Stimulated activated CD8-positive, alpha-beta memory T cell treated with anti-CD3 and anti-CD28 coated beads, Interleukin-7, amount 100 ng/mL, for 48 hours (primary cell): ENCODE measurements at places on chromosomes 16 and 17.

DNA sequence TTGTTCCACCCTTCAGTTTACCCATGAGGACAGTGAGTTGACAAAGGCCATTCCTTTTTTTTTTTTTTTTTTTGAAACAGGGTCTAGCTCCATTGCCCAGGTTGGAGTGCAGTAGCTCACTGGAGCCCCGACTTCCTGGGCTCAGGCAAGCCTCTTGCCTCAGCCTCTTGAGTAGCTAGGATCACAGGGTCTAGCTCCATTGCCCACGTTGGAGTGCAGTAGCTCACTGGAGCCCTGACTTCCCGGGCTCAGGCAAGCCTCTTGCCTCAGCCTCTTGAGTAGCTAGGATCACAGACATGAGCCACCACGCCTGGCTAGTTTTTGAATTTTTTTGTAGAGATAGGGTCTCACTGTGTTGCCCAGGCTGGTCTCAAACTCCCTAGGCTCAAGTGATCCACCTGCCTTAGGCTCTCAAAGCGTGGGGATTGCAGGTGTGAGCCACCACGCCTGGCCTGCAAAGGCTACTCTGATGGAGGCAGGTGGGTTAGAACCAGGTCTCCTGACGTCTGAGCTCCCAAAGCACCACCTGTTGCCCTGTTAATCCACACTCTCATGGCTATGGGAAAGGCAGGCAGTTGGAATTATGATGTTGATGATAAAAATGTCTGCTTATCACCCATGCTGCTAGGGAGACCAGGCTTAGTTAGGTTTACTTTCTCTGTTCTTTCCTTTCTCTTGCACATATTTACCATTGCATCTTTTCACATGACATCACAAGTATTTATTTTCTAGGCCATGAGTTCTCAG, 65.2 kb downstream of the KSR1 start:
- no peak for DNase-seq

- no peak for DNase-seq
Observed at GRCh38 chr16:63289834-63290460, 1253.7 kb upstream of the CDH8 start.

GRCh38 chr17:76252040-76252954, 12.0 kb upstream of the RNF157 start:
- no peak for DNase-seq

- no peak for DNase-seq
Observed at GRCh38 chr17:56667925-56668458, 74.5 kb downstream of the NOG start.

GRCh38 chr17:40705584-40705983, 2.0 kb upstream of the KRT24 start:
- DNase-seq, result no peak

DNA sequence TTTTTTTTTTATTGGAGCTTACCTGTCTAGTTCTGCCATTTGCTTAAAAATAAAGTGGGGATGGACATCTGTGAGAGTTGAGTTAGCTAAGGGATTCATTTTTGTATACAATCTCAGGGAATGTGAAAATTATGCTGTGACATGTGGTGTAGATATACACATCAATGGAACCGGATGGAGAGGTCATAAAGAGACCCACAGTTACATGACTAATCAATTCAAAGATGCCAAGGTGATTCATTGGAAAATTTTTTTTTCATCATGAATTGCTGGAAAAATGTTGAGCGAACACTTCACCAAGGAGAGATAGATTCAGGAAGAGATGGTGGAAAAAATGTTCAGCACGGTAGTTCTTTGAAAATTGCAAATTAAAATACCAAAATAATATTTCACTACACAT, 605.4 kb upstream of the KIF2B start:
- DNase-seq, result no peak

- DNase-seq, result peak; percentile 25
Observed at GRCh38 chr16:82639666-82640336, 13.0 kb downstream of the CDH13 start.

- DNase-seq, result no peak
Observed at GRCh38 chr17:73419881-73420280, 108.1 kb upstream of the CDC42EP4 start.

DNA sequence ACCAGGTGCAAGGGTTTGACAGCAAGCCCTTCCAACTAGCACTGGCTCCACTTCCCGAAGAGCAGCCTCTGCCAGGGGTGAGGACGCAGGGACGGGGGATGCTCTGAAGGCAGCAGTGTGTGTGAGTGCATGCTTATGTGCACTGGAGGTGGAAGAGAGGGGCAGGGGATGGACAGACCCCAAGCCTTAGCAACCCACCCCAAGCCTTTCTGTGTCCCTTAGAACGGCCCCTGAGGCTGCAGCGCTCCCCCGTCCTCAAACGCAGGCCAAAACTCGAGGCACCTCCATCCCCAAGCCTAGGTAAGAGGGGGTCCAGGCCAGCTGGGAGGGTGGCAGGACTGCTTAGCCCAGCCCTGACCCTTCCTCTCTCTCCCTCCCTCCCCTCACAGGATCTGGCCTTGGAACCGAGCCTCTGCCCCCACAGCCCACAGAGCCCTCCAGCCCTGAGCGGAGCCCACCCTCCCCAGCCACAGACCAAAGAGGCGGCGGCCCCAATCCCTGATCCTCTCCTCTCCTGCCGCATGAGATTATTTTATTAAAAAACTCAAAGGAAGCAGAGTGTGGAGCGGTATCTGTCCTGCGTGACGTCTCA, 2.9 kb downstream of the ACD start:
- no peak for DNase-seq

- no peak for DNase-seq
Observed at GRCh38 chr17:81196505-81197408, 26.0 kb downstream of the CEP131 start.

DNA sequence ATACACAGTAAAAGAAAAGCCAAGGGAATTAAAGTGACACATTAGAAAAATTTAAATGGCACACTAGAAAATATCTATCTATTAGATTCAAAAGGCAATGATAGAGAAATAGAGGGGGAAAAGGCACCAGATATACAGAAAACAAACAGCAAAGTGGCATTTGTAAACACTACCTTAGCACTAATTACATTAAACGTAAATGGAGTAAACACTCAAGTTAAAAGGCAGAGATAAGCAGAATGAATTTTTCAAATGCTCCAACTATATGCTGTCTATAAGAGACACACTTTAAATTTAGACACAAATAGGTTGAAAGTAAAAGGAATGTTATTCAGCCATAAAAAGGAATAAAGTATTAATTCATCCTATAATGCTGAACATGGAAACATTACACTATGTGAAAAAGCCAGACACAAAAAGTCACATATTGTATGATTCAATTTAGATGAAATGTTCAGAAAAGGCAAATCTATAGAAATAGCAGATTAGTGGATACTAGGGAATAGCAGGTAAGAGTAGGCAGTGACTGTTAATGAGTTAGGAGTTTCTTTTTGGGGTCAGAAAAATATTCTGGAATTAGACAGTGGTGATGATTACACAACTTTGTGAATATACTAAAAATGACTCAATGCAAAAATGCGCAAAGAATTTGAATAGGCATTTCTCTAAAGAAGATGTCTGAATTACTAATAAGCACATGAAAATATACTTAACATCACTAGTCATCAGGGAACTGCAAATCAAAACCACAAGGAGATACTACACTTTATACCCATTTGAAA, 92.4 kb downstream of the BRIP1 start:
- no peak for DNase-seq

GRCh38 chr16:26665166-26665939, 401.4 kb upstream of the C16orf82 start:
- no peak for DNase-seq

DNA sequence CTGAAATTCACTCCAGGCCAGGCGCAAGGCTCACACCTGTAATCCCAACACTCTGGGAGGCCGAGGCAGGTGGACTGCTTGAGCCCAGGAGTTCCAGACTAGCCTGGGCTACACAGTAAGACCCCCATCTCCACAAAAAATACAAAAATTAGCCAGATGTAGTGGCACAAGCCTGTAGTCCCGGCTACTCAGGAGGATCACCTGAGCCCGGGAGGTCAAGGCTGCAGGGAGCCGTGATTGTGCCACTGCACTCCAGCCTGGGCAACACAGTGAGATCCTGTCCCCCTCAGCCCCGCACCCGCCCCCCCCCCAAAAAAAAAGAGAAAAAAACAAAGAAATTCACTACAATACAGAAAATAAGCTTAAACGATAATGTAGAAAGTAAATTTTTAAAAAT, 31.5 kb downstream of the MBTPS1 start:
- no peak for DNase-seq

GRCh38 chr17:14197586-14197985, 39.1 kb downstream of the CDRT15 start:
- no peak for DNase-seq

DNA sequence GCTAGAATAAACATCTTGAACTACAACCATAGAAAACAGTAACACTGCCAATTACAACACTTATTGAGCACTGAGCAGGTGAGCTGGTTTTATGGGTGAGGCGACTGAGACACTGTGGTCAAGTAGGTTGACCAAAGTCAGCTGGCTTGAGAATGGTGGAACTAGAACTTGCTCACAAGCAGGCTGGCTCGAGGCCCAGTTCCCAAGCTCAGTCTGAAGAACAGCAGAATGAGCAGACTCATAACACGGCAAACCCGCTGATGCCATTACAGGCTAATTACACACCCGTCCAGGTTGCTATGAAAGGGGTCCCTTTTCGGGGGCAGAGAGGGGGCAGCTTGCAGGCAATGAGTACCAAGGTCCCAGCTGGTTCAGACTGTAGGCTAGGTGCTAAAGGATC, 6.5 kb downstream of the ZZEF1 start:
- no peak for DNase-seq

GRCh38 chr17:14153374-14153773, 83.3 kb downstream of the CDRT15 start:
- no peak for DNase-seq

GRCh38 chr17:4327606-4328005, 38.9 kb downstream of the UBE2G1 start:
- no peak for DNase-seq

GRCh38 chr17:12180644-12181261, 160.1 kb downstream of the MAP2K4 start:
- no peak for DNase-seq

- DNase-seq, result no peak
Observed at GRCh38 chr17:8948462-8948861, 17.0 kb downstream of the PIK3R5 start.

GRCh38 chr17:35918665-35919064, 11.9 kb downstream of the RDM1 start:
- DNase-seq, result no peak

DNA sequence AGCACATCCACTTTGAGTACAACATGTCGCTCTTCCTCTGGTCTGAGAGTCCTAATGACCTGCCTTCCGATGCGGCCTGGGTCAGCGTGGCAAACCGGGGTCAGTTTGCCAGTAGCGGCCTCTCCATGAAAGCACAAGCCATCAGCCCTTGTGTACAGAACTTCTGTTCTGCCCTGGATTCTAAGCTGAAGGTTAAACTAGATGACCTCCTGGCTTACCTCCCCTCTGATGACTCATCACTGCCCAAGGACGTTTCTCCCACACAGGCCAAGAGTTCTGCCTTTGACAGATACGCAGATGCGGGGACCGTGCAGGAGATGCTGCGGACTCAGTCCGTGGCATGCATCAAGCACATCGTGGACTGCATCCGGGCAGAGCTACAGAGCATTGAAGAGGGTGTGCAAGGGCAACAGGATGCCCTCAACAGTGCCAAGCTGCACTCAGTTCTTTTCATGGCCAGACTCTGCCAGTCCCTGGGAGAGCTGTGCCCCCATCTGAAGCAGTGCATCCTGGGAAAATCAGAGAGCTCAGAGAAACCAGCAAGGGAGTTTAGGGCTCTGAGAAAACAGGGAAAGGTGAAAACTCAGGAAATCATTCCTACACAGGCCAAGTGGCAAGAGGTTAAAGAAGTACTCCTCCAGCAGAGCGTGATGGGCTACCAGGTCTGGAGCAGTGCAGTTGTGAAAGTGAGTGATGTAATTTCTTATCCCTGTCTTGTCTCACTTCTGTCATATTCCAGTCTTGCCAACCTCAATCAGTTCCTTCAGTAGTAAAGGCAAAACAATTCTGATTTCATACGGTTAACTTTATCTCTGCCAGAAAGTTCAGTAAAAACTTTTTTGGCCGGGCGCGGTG, 8.6 kb downstream of the COG1 start:
- no peak for DNase-seq

GRCh38 chr16:53925107-53925410, 221.1 kb downstream of the FTO start:
- no peak for DNase-seq

DNA sequence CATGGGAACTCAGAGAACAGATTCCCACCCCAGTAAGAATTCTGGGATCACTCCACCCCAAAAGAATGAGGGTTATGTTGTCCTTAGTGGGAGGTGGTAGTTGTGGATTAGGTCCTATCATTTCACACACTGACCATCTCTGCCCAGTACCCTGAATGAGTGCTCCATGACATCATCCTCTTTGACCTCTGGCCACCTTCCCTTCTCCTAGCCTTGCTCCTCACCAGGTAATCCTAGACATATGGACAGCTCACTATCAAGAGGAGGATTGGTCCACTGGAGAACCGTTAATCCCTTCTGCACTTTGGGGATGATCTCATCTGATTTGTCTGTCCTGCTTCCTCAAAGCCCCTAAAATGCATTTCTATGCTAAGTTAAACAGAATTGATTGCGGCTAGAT, 538.2 kb upstream of the HSBP1 start:
- DNase-seq, result no peak

DNA sequence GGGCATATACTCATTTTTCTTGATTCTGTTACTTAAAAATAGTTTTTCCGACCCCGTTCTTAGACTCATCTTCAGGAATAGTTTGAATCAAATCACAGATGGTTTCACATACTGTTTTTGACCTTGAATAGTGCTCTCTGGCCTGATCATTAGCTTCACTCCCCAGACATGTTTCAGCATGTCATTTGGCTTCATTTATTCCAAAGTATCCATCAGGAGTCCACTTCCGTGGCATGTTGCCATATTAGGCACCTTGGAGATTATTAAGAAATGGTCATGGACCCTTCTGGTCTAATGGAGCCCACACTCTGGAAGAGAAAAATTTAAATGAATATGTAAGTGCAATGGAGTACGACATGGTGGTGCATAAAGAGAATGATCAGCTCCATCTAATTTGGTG, 222.3 kb downstream of the FTO start:
- no peak for DNase-seq

- DNase-seq, result no peak
Observed at GRCh38 chr16:55615071-55615470, 40.7 kb upstream of the SLC6A2 start.

DNA sequence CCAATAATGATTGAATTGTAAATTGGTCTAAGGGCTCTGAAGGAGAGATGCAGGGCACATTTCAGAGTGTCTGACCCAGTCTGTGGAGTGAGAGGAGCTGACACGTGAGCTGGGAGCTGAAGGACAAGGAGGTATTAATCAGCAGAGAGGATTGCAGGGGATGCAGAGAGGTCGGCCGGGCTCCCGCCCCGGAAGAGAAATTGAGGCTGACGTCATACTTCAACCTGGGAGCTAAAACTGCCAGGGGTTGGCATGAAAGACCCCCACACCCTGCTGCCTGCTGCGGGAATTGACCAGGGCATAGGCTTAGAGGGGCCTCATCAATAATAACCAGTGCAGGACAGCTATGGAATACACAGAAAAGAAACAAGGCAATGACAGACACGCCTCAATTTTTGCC, 53.6 kb upstream of the CLEC19A start:
- DNase-seq, result no peak

GRCh38 chr16:49583911-49584310, 210.3 kb downstream of the C16orf78 start:
- DNase-seq, result no peak

GRCh38 chr17:80825471-80826345, 165.9 kb upstream of the CHMP6 start:
- no peak for DNase-seq

- no peak for DNase-seq
Observed at GRCh38 chr17:63430223-63430622, 15.9 kb downstream of the CYB561 start.

- no peak for DNase-seq
Observed at GRCh38 chr16:64051824-64052223, 1070.0 kb downstream of the CDH11 start.
